ENCODE measurements at places on chromosomes 7 and 10.

- DNase-seq: no peak
Measured at GRCh38 chr10:101848408-101848807, 4.8 kb upstream of the KCNIP2 start.

GRCh38 chr7:91892099-91892705, 11.7 kb upstream of the MTERF1 start:
- DNase-seq: no peak

DNA sequence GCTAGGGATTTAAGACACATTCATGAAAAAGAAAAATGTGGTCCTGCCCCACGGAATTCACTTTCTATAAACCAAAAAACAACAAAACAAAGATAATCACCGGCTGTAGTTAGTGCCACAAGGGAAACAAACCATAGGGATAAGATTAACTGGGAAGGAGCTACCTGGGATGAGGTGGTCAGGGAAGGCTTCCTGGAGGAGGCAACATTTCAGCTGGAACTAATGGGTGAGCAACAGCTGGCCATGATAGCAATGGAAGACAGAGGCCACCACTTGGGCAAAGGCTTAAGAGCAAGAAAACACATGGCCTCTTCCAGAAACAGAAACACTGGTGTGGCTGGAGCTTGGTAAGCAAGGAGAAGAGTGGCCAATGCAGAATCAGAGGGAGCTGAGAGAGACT, 38.4 kb upstream of the ENO4 start:
- no peak for DNase-seq

- DNase-seq: peak; percentile 82
Measured at GRCh38 chr7:74083928-74084721, 521 bp downstream of the LIMK1 start.

GRCh38 chr10:38038107-38038931, 27.8 kb downstream of the ZNF33A start:
- no peak for DNase-seq

- DNase-seq: no peak
Measured at GRCh38 chr7:152637161-152637560, 38.8 kb downstream of the XRCC2 start.

Measured in activated naive CD4-positive, alpha-beta T cell treated with anti-CD3 and anti-CD28 coated beads, Interleukin-2, amount 10 ng/mL, durations not matched to agents 7 days and 5 days (primary cell).